ENCODE measurements at places on chromosomes 16 and 17.

DNA sequence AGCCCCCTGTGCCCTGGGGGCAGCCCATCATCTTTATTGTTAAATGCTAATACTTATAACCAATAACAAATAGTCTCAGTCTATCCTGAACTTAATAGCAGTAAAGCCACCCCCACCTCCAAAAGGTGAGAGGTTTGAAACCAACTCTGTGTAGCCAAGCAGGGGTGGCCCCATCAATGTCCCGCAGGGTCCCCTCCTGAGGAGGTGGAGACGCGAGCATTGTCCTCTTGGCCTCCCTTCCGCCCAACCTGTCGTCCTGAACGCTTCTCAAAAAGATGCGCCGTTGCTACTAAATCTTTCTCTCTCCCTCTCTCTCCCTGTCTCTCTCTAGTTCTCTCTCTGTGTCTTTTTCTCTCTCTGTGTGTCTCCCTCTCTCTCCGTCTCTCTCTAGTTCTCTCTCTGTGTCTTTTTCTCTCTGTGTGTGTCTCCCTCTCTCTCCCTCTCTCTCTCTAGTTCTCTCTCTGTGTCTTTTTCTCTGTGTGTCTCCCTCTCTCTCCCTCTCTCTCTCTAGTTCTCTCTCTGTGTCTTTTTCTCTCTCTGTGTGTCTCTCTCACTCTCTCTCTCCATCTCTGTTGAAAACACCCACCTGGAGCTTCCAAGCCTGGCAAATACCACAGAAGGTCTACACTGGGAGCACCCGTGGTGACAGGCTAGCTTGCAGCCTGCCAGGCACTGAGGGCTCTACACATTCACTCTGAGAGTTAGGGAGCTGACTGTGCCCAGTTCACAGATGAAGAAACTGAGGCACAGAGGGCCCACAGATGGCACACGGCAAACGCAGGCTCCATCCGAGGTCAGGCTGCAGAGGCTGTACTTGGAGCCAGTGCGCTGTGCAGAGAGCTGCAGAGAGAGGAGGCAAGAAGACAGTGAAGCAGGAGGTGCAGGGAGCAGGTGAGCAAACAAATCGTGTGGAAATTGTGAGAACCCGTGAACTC lies 185.9 kb downstream of the C16orf95 start:
- DNase-seq = no peak

GRCh38 chr17:81364278-81365147 lies 30.7 kb upstream of the BAHCC1 start:
- DNase-seq = no peak

- DNase-seq = no peak
Observed at GRCh38 chr17:11340803-11341202, 99.8 kb downstream of the SHISA6 start.

DNA sequence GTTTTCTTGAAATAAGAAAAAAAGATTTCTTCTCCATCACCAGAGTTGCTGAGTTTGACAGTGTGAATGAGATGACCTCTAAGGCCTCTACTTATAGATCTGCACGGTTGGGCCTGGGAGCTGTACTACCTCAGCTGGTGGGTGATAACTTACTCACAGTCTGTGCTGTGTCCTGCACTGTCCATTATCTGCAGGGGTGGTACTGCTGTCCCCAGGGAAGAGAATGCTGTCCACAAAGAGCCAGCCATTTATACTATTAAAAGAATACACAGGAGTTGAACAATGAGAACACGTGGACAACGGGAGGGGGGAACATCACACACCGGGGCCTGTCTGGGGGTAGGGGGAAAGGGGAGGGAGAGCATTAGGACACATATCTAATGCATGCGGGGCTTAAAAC lies 655.3 kb downstream of the WWOX start:
- DNase-seq = no peak

- no peak for DNase-seq
Observed at GRCh38 chr17:73566905-73567782, 77.1 kb downstream of the SDK2 start.

- no peak for DNase-seq
Observed at GRCh38 chr16:79843631-79844043, 243.1 kb upstream of the MAF start.

Measured in NAMALWA (cell line).